ENCODE measurements at places on chromosomes 3 and 15.

GRCh38 chr15:85025516-85026251 is 44.0 kb downstream of the PDE8A start:
- DNase-seq = no peak

DNA sequence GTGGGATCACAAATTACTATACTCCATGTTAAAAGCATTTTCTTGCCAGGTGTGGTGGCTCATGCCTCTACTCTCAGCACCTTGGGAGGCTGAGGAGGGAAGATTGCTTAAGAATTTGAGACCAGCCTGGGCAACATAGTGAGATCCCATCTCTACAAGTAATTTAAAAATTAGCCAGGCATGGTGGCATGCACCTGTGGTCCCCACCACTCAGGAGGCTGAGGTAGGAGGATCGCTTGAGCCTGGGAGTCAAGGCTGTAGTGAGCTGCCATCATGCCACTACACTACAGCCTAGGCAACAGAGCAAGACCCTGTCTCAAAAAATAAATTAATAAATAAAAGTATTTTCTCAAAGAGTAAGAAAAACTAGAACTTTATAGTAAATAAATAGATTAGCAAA is 22.9 kb upstream of the ABHD10 start:
- DNase-seq = no peak

DNA sequence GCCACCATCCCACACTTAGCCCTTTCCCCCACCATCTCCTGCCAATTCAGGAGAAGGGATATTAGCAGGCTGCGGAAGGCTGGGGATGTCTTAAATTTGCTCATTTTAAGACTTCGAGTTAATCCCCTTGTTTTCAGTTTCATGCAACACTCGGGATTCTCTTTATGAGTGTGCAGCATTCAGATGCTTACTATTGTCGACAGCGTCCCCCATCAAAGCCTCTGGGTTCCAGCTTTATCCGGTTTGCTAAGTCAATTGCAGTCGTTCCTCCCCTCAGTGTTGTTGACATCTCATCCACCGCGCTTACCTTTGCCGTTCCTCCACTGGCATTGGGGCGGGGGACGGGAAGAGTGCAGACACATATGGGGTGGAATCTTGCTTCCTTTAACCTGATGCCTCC is 220.2 kb downstream of the VPS13C start:
- no peak for DNase-seq

DNA sequence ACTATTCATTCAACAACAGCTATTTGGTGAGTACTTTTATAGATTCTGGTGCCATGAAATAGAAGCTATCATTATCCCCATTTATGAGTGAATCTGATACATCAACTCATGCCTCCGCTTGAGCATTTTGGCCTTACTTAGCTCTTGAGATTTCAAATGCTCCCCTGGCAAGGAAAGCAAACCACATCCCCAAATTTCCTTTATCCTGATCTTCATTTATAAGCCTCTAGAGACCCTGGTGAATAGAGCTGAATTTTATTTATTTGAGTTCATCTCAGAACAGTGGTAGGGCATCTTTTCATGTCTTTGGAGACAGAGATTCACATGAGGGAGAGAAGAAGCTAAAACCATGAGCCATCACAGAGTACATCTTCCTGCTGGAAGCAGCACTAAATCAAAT is 317.2 kb downstream of the SLC9A9 start:
- DNase-seq = no peak

GRCh38 chr15:41891226-41891625 is 2.6 kb downstream of the SPTBN5 start:
- no peak for DNase-seq

DNA sequence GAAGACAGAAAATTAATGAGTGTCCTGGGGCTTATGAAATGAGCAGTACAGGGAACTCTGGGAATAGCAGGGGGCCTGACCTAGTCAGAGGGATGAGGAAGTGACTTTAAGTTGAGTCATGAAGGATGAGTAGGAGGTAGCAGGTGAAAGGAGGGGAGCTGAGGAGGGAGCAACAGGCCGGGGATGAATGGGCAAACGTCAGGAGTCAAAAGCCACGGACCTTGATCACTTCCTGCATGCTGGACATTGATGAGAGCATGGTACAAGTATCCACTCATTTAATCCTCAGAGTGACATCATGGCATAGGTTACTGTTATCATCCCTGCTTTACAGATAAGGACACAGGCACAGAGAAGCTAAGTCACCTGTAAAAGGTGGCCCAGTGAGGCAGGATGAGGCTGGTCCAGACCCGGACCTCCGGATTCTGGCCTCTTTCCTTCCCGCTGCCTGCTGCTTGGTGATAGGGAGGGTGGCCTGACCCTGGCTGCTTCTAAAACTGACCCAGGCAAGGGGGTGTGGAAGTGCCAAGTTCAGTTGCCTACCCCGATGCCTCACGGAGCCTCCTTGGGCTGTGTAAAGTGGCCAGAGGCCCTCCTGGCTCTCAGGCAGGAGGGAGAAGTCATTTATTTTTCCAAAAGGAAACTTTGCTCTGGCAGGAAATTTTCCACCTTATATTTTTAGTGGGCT is 7.6 kb downstream of the CORO2B start:
- peak; percentile 66 for DNase-seq

DNA sequence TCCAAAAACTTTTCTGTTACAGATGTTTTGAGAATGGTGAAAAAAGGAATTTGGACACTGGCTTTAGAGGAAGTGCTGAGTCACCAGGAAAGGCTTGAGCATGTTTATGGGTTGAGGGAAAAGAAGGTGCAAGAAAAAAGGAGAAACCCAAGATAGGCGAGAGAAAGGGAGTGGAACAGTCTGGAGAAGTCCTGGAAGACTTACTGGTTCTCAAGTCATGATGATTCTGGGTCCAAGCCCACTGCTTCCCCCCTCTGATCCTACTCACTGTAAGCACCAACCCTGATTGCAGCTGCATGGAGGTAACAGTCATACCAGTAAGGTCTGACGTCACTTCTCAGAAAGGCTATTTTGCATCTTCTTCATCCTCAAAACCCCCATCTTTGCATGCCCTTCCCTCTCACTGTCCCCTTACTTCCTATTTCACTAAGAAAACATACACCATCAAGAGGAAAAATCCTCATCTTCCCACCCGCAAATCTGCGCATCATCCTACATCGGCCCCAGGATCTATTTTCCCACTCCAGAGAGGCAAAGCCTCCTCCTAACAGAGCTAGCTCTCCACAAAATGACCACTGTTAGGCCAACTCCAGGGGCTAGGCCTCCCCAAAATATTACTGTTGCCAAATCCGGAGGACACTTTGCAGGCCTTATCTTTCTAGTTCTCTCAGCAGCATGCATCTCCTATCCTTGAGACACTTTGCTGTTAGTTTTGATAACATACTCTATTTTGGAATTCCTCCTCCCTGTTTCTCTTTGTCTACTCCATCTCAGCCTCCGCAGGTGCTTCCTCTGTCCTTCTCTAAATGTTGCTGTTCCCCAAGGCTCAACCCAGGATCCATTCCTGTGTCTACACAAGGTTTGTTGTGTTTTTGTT is 3.2 kb upstream of the ATP13A3 start:
- no peak for DNase-seq

GRCh38 chr3:113140876-113141275 is 70.5 kb upstream of the BOC start:
- DNase-seq = no peak

- no peak for DNase-seq
Observed at GRCh38 chr3:175948041-175948440, 1088.9 kb downstream of the NAALADL2 start.

GRCh38 chr3:56672-57071 is 139.9 kb upstream of the CHL1 start:
- DNase-seq = no peak

GRCh38 chr3:56914646-56915045 is 112.9 kb upstream of the ARHGEF3 start:
- no peak for DNase-seq

GRCh38 chr15:72758182-72758581 is 25.4 kb downstream of the ADPGK start:
- peak; percentile 76 for DNase-seq

DNA sequence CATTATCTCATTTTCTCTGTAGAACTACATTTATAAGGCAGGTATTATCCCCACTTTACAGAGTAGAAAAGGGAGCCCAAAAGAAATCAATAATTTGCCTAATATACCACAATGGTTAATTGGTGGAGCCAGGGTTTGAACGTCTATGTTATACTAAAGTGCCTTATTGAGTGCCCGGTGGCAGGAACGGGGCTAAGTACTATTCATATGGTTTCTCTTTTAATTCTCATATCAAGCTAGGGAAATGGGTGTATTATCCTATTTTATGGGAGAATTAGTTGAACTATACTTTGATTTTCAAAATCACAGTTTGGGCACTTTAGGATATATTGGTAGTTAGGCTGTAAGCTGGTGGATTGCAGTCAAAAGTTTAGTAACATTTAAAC is 1.5 kb downstream of the CEP97 start:
- no peak for DNase-seq

GRCh38 chr3:44554626-44555592 is at the start of gene ZKSCAN7:
TSS of gene ZKSCAN7 (plus strand) at chr3:44555193. CDS start at chr3:44557048, 1,855 bp downstream.
- DNase-seq = peak; percentile 13

DNA sequence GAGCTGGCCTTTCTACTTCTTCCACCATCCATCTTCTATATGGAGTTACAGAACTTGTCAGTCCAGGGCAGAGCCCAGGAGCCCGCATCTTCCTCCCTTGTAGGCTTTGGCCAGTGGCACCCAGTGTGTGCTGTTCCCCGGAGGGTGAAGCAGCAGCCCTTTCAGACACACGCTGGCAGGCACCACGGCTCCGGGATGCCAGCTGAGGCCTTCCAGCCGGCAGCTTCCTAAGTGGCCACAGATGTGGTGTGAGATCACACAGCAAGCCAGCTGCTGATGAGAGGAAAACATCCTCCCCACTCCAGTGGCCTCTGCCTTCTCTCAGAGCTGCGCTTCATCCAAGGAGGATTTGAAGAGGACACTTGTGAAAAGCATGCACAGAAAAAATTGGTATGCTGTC is 24.1 kb downstream of the CRABP1 start:
- peak; percentile 22 for DNase-seq

- DNase-seq = no peak
Observed at GRCh38 chr3:110887176-110887575, 184.4 kb upstream of the NECTIN3 start.

DNA sequence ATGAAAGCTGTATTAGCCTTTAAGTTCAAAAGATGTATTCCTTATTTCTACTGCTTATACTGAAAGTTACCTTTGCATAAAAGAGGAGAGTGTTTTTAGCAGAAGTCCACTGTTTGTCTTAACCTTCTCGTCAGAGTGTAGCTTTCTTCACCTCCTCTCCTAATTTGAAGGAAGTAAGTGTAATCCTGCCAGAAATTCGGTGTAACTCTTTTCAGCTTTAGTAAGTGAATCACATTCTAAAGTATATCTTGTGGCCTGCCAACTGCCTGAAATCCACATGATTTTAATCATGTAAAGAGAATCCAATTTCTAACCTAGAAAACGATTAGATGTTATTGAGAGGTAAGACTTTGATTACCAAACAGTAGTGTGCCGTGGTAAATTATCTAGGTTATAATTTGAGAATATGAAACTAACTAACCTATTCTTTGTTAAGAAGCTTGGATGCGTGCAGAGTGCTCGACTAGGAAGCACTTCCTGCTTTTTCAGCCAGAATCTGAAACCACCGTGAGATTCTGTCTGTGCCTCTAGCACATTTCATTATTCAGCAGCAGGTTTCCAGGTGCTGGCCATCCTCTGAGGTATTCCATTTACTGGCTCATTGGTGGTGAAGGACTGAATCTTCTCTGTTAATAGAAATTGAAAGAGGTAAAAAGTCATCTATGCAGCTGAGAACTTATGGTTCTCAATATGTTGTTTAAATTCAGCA is 7.5 kb downstream of the GYG1 start:
- DNase-seq = no peak

GRCh38 chr3:8166014-8166413 is 335.6 kb upstream of the LMCD1 start:
- DNase-seq = no peak

DNA sequence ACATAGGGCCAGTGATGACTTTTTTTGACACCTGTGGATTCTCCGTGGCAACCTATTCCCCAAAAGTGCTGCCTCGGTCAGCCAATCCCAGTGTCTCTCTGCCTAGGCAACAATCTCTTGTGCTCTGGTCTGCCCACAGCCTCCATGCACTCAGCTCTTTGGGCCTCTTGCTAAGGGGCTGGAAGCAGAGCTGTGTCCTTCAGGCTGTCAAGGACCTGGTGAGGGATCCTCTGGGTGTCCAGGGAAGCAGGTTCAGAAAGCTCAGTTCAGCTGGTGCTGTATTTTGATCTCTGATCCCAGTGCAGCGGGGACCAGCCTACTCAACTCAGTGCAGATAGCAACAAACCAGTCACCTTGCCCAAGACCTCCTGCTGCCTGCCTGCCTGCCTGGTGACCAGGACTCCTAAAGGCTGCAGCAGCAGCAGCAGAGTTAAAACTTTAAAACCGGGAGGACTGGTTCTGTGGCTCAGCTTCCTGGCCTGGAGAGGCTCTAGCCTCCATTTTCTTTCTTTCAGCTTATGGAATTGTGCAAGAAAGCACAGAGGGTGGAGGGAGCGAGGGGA is 6.2 kb downstream of the PAK6 start:
- no peak for DNase-seq

DNA sequence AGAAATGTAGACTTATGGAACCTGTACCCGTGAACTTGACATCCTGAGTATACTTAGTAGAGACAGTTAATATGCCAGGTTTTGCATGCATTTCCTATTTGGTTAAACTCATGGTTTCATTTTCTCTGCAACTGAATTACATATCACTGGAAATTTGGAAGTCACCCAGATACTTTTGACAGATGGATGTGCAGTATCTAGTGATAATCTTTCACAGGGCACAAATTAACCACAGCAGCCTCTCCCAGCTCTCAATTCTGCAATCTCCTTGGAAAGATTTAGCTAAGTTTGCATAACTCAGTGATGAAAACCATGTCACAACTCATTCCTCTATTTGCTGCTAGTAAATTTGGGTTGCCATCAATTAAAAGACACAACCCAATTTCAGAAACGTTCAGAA is 162.3 kb upstream of the TPM1 start:
- DNase-seq = peak; percentile 67

GRCh38 chr3:115652738-115653137 is 29.4 kb downstream of the GAP43 start:
- no peak for DNase-seq

GRCh38 chr3:150303768-150304167 is 104.3 kb upstream of the TSC22D2 start:
- no peak for DNase-seq

- DNase-seq = no peak
Observed at GRCh38 chr3:45617430-45618080, 23.0 kb downstream of the LIMD1 start.

GRCh38 chr3:110881069-110881468 is 190.5 kb upstream of the NECTIN3 start:
- no peak for DNase-seq

- no peak for DNase-seq
Observed at GRCh38 chr3:48966367-48966766, 23.7 kb upstream of the P4HTM start.

DNA sequence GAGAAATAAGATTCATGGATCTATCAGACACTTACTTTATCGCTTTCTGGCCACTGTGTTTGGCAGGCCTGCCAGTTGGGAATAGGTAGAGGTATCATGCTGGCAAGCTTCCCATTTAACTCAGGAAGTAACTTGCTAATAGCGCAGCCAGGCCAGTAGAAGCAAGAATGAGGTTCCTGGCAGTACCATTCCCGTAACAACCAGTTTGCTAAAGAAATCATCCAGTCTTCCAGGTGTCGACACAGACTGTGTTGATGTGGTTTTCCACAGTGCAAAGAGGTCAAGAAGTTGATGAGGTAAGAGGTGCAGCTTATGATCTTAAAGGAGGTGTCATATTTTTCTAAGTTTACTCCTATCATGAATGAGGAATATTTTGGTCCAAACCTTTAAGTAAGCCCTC is 46.2 kb downstream of the DPH6 start:
- DNase-seq = no peak

Measured in GM04504 (cell line).